ENCODE measurements at places on chromosomes 2 and 18.

DNA sequence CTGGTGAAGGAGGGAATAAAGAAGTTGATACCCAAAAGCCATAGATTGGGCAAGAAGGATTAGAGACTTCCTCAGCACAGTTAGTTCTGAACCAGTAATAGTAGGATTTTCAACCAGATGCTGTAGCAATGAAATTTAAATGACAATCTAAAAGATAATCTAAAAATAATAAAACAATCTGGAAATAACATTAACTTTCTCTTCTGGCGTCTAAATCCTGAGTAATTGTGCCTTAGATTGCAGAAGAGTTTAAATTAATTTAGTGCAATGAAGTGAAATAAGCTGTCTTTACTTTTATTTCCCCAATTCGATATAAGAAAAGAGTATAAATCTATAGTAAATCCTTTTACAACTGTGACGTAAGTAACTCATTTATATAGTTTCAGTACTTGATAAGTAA lies 186.8 kb upstream of the DOK6 start:
- no peak for DNase-seq

DNA sequence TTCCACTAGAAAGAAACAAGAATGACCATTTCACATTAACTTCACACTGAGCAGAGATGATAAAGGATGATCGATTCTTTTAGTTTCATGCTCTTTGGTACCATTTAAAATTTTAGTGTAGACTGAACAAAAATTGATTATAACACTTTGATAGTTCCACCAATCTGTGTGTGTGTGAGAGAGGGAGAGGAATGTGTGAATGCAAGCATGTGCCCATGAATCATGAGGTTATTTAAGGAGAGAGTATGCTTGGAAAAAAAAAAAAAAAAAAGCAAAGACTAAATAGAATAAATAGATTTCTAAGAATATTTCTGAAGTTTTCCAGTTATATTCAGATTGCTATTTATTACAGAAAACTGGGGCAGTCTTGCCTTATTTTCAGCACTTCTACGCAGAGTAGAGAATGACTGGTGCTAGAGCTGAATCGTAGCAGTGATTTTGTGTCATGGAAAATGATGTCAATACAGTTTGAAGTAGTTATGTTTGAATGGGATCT lies 900.8 kb downstream of the SLC4A3 start:
- DNase-seq: no peak

- no peak for DNase-seq
Measured at GRCh38 chr18:55239740-55240139, 280.5 kb upstream of the CCDC68 start.

DNA sequence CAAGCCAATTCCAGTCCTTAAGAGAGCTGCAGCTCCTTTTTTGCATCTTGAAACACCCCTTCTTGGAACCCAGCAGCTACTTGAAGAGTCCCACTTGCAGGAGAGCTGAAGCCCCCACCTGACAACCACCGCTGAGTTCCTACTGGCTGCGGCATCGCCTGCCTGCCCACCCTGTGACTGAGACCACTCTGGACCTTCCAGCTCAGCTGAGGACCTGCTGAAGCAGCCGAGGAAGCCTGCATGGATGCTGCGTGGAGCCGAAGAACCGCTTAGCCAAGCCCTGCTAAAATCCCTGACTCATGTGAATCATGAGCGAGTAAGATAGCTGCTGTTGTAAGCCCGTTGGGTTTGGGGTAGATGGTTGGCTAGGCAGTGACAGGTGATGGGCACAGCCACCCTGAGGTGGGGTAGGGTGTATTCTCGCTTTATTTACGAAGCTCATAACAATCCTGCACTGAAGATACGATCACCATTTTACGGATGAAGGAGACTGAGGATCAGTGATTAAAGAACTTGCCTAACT lies 78.4 kb downstream of the INHBB start:
- DNase-seq: no peak

DNA sequence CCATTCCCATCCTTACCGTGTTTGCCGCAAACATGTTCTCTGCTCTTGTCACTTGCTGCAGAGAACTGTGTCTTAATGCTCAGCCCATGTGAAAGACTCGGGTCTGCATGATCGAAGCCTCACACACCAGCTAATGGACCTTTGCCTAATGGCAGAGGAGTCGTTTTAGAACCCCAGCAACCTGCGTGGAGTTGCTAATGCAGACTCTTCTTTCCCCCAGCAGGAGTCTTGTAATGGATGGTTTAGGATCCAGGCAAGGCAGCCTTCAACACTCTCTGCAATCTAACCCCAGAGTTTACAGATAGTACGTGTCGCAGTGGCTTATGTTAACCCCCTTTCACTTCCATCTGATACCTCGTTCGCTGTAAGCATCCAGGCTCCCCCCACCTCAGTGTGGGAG lies 316.4 kb downstream of the AGAP1 start:
- no peak for DNase-seq

DNA sequence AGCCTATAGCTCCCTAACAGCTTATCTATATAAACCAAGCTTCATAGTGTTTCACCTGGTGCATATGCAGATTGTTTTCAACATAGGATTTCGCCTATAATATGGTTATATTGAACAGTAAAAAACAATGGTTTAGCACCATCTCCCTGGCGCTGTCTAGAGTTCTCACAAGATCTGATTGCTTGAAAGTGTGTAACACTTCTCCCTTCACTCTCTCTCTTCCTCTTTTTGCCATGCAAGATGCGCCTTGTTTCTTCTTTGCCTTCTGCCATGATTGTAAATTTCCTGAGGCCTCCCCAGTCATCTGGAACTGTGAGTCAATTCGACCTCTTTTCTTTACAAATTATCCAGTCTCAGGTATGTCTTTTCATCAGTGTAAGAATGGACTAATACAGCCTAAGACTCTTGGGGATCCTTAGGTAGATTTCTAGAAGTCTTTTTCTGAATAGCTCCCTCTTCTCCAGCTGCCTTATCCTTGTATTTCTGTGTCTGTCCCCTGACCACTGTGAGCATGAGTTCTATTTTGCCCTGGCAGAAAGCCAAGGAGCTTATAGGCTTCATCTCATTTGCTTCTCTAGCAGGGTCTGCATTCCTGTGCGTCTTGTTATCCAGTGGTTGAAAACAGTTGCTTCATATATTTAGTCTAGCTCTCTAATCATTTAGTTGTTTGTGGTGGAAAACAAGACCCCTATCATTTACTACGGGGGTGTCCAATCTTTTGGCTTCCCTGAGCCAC lies 401.6 kb downstream of the GPD2 start:
- no peak for DNase-seq

GRCh38 chr2:127917916-127918315 lies 32.2 kb upstream of the AMMECR1L start:
- DNase-seq: no peak

DNA sequence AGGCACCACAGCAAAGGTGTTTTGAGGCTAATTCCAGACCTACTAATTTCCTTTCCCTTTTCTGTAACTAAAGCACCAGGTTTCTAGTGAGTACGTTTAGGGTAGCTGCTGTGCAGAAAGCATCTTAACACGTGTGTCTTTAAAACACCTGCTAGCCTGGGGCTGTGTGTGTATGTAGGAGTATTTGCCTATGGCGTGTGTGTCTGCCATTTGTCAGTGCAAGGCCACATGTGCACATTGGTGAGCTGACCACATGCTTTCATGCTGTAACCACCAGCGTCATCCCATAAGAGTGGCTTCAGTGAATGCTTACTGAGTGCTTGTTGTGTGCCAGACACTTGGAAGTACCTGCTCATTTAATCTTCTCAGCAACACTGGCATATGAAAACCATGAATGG lies 241.6 kb downstream of the SEPTIN10 start:
- DNase-seq: no peak

GRCh38 chr2:47093626-47094025 lies 61.5 kb downstream of the STPG4 start:
- DNase-seq: no peak

DNA sequence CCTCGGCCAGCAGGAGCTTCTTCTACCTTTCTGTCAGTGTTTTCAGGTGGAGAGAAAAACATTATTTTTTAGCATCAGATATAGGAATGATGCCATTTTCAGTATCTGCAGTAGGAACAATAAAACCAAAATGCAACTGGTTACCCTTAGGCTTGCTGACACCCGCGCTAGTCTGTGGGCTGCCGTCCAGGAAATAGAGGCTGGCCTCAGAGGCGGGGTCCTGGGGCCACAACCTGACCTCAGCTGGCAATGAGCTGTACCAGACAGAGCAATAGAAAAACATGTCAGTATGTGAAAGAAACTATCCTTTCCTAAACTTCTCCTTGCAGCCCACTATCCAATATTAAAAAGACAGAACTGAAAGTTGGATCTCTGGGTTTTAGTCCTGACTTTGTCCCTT lies 4.6 kb upstream of the ST6GAL2 start:
- DNase-seq: no peak

DNA sequence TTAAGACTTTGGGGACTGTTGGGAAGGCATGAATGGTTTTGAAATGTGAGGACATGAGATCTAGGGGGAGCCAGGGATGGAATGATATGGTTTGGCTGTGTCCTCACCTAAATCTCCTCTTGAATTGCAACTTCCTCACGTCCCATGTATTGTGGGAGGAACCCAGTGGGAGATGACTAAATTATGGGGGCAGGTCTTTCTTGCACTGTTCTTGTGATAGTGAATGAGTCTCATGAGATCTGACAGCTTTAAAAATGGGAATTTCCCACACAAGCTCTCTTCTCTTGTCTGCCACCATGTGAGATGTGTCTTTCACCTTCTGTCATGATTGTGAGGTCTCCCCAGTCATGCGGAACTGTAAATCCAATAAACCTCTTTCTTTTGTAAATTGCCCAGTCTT lies 11.5 kb upstream of the MBP start:
- no peak for DNase-seq

DNA sequence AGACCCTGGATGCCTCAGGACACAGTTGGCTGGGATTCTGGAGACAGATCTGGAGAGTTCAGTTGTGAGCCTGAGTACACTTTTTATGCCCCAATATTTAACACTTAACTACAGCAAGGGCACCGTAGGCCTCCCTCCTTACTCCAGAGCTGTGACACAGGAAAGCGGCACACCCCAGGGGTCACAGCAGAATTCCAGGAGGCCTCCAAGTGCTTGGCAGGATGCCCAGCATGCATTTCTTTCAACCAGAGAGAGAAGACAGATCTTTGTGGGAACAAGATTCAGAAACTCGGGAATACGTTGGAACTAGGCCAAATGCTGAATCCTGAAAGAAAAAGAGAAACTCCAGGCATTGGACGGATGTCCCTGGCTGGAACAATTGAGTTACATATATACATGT lies 199.2 kb upstream of the NT5C1B start:
- DNase-seq: no peak

- no peak for DNase-seq
Measured at GRCh38 chr2:105775809-105776559, 31.3 kb downstream of the NCK2 start.

DNA sequence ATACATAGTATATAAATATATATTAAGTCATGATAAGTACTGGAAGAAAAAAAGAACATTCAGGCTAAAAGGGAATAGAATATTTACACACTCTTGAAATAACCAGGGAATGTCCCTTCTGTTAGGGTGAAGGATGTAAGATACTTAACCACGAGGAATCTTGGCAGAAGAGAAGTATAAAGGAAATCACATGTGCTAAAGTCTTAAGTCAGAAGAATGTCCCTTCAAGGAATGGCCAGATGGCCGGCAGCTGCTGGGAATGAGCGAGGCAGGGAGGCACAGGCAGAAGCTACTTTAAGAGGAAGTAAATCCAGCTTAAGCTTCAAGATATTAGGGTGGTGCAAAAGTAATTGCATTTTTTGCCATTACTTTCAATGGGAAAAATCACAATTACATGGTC lies 5.5 kb downstream of the CCDC102B start:
- DNase-seq: no peak

GRCh38 chr2:201532686-201533304 lies 81.3 kb downstream of the STRADB start:
- DNase-seq: no peak

GRCh38 chr2:88837511-88838160 lies 146.2 kb downstream of the RPIA start:
- DNase-seq: no peak

GRCh38 chr18:55400590-55401541 lies 187.1 kb downstream of the TCF4 start:
- DNase-seq: no peak

DNA sequence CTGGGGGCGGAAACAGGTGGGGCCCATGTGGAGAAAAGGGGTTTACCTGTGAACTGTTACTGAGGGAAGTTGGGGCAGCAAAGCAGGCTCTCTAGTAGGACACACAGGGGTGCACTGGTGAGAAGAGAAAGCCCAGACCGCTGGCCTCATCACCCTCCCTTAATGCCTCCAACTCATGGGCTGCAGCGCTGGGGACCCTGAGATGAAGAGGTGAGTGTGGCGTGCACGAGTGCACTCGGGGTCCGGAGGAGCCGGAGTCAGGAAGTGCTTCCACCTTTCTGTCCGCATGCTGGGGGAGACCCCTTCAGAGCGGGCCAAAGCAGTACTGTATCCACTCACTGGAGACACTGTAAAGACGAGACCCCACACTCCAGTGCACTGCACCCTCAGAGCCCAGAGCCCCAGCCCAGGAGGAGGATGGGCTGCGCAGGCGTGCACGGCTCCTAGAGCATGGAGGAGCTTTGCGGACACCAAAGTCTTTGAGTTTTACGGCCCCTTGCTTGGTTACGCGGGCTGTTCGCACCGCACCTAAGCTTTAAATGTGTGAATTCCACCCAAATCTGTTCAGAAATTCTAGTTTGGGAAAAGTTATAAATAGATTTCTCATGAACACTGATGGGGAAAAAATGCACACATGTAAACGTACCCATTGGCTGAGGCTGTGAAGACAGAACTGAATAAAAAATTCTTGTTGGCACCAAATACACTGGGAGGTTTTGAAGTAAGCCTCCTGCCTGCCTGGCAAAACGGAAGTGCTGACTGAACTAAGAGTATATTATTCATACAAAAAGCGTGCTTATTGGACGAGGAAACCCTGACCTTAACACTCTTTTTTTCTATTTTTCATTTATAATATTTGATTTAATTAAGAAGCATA lies 45.4 kb upstream of the PPP4R1 start:
- DNase-seq: no peak

DNA sequence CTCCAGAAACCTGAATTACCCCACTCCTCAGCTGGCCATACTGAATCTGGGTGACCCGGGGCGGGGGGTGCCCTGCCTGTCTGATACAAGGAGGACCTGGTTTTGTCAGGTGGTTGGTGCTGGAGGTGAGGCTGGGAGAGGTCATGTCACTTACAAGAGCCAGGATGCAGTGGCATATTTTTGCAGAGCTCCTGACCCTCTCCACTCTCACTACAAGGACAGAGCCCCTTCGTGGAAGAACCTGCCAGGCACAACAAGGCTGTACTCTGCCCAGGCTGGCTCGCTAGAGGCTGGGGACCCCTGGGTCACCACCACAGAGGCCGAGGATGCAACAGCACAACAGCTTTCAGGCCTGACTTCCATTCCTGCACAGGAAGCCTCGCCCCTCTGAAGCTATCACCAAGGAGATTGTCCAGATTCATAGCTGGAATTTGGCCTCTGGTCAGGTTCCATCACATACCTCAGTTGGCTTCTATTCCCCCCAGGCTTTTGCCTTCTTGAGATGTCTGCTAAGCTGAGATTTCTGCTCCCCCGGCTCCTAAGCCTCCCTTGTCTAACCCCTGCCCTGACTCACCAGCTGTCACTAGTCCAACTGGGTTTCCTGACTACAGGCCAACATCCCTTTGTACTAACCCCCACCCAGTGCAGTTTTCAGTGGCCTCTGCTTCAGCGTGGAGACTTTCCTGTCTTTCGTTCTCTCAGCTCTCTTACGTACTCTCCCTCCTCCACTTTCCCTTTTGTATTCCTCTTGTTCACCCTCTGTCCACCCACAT lies 132.5 kb upstream of the EPAS1 start:
- no peak for DNase-seq

- no peak for DNase-seq
Measured at GRCh38 chr2:58770846-58771245, 529.7 kb upstream of the FANCL start.

GRCh38 chr2:10963155-10963554 lies 51.4 kb downstream of the KCNF1 start:
- DNase-seq: no peak

Data from activated T-cell treated with anti-CD3 and anti-CD28 coated beads for 24 hours (primary cell).